ENCODE measurements at places on chromosomes 3 and 15.

DNA sequence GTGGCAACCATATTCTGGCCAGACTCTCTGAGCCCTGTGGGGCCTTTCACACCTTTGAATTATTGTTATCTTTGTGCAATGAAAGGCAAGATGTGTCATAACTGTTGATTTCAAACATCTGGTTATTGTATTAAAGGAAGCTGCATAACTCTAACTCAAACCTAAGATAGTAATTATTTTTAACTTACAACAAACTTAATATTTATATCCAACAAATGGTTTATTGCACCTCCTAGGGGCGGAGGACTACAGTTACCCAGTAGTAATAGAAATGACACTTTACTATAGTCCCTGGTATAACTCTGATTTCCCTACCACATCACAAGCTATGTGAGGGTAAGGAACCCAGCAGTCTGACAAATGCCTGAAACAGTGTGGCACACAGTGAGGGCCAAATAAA is 363.9 kb upstream of the SUCLG2 start:
- no peak for DNase-seq

DNA sequence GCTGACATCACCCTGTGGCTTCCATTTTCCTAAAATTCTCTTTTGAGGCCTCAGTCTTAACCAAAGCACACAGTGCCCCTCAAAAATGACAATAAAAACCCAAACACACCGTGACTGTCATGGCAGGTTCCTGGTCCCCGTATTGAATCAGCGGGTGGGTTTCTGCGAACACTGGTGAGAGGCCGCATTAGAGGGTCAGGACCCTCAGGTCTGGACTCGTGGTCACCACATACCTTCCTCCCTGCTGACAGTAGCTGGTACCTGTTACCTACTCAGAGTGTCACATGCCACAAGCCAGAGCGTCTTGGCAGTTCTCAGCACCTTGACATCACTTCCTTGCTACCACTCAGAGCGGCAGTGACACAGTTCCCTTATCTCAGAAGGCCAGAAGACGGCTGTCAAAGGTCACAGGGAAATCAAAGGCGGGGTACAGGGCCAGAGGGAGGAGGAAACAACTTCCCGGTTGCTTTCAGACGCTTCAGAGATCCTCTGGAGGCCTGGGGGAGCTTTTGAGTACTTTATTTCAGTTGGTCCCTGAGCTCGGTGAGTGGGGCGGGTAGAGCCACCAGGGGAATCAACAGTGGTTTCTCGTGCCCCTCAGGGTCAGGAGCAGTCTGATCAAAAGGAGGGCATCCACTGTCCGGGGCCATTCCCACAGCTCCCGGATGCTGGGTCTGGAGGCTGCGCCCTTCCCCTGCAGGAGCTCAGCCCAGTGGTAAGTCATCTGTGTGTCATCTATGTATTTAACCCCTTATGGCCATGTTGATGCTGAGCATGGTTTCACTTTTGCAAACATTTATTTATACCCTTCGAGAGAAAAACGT is at the start of the genes CCR5AS and CCRL2:
Gene CCR5AS (minus strand): TSS at position 279 of the 824 bp plus-strand sequence.
Gene CCRL2 (plus strand): TSS at position 472 of the 824 bp plus-strand sequence. CDS start 821 bp downstream, outside the sequence.
- DNase-seq: peak; percentile 32

DNA sequence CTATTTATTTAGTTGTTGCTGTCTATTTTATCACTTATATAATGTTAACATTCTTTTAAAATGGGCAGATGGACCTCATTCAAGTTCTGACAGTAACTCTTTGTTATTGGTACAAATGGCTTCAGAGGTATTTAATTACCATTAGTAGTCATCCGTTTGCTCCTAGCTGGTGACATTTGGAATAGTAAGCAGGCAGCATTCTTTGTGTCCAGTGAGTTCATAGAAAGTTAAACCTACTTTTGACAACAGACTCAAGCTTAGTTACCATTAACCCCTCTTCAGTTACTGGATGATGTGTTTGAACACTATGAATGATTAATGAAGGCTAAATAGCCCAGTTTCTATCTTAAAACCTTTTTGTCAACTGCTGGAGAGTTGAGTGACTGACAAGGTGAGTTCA is 500.7 kb upstream of the ATP11B start:
- DNase-seq: no peak

GRCh38 chr3:23262766-23263165 is 59.6 kb downstream of the UBE2E2 start:
- DNase-seq: no peak

- no peak for DNase-seq
These were observed 203.6 kb upstream of the WNT5A start for GRCh38 chr3:55690726-55691125.

DNA sequence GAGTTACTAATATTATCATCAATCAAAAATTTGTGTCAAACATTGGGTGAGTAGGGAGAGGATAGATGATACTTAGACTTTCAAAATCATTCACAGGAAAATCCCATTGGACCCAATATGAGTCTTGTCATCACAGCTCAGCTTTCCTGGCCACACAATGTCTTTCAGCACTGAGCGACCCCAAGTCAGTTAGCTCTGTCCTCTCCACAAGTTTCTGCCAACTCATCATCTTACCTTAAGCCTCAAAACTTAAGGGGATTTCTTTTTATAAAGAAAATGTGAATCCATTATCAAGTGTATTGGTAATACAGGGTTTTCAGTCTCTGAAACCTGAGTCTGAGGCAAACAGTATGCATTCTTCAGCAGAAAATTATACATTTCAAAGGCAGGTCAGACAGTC is 55.8 kb downstream of the SUMF1 start:
- DNase-seq: no peak

Measured in fibroblast of the aortic adventitia (primary cell).